Osteoblast (primary cell): ENCODE measurements at places on chromosomes 11 and 22. TPM values are rescaled to one million over a fixed set of nuclear protein-coding genes. Genes with fewer than 3 reads are reported as not detected.

The MFNG gene
- 0.29 and 0.72 TPM in 2 replicates for total RNA-seq

- peaks cover 8% of the 10 kb centered on the region for H3K27me3 ChIP-seq
- DNase-seq = no peak
- no peaks in the 10 kb centered on the region for H3K36me3 ChIP-seq
- peaks cover 5% of the 10 kb centered on the region for H3K4me1 ChIP-seq
- no peak overlapping the region for H3K27ac ChIP-seq
- H3K4me3 ChIP-seq = no peak overlapping the region
Measured at GRCh38 chr11:34397120-34397519, 39.3 kb upstream of the ABTB2 start.

DNA sequence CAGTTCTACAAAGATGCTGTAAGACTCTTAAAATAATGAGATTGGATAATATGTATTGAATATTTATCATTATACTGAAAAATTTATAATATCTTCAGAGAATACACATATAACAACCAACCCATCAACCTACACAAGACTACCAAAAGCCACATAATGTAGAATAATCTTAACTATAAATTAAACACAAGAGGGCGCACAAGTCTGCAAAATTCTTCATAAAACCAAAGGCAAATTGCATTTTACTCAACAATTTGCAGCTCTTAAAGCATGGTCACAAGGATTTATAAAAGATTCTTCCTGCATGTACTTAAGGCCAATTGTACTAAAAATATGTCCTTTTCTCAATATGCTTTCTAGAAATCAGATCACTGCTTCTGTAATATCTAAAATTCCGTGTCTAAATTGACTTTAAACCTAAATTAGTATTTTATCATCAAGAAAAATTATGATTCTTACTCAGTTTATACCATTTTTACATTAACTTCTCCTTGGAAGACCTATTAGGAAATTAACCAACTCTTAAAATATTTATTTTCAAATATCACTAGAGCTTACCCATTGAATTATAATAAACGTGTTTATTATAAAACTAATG is 79.0 kb downstream of the TTC28 start:
- H3K36me3 ChIP-seq = no peaks in the 10 kb centered on the region
- DNase-seq = no peak
- no peaks in the 10 kb centered on the region for H3K27me3 ChIP-seq
- H3K27ac ChIP-seq = no peak overlapping the region
- H3K4me1 ChIP-seq = peaks cover 5% of the 10 kb centered on the region

- no peak for DNase-seq
- H3K36me3 ChIP-seq = no peaks in the 10 kb centered on the region
Measured at GRCh38 chr11:128565881-128566280, 21.5 kb downstream of the ETS1 start.

- peak overlapping the region; percentile 33 for H3K27ac ChIP-seq
- H3K36me3 ChIP-seq = no peaks in the 10 kb centered on the region
- H3K27me3 ChIP-seq = no peaks in the 10 kb centered on the region
- DNase-seq = peak; percentile 81
Measured at GRCh38 chr11:58394195-58394594, 12.5 kb downstream of the OR5B3 start.

- no peaks in the 10 kb centered on the region for H3K36me3 ChIP-seq
- no peaks in the 10 kb centered on the region for H3K27me3 ChIP-seq
- H3K4me1 ChIP-seq = no peaks in the 10 kb centered on the region
- H3K4me3 ChIP-seq = no peak overlapping the region
Measured at GRCh38 chr11:2428322-2428795, 16.0 kb downstream of the TRPM5 start.
